T-helper 1 cell treated with Interleukin-12 subunit alpha and Interleukin-12 subunit beta and Interleukin-4 antibody, amounts not matched to agents 30 ng/mL and 1 ng/mL, for 36 hours (primary cell): ENCODE measurements at places on chromosomes 7 and 10. TPM values are rescaled to one million over a fixed set of nuclear protein-coding genes. Genes with fewer than 3 reads are reported as not detected.

Gene CAV1
- 0.12 and 0.29 TPM in 2 replicates for total RNA-seq

Gene SLC16A9
- 2.4 and 2.9 TPM in 2 replicates for total RNA-seq

Gene CDK1
- total RNA-seq = 91.4 and 93.4 TPM in 2 replicates

Gene COL26A1
- total RNA-seq = not detected in 2 replicates

Gene TRIM50
- total RNA-seq = not detected in 2 replicates
